Suprapubic skin (tissue), 4 donors: ENCODE measurements at places on chromosomes 4 and X.

GRCh38 chrX:45806410-45807121 is 605.9 kb upstream of the DIPK2B start:
- DNase-seq = no peak

DNA sequence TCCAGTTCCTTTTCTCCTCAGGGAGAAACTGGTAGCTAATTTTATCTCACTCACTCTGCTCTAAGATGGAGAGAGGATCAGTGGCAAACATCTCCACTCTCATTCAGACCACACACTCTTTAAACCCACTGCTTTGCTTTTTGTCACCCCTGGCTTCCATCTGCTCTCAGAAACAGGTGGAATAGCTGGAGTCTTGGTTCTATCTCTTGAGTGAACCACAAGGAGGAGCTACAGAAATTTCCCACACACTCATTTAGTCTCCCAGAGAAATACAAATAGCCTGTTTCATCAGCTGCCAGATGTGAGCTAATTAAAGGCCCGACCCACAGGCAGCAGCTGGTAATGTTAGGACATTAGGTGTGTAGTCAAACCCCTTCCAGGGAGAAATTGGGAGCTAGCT is 96.6 kb downstream of the STPG2 start:
- DNase-seq = no peak

GRCh38 chrX:134294548-134294947 is 57.6 kb downstream of the CCDC160 start:
- DNase-seq = no peak

- no peak for DNase-seq
Measured at GRCh38 chrX:8748855-8749254, 16.9 kb upstream of the ANOS1 start.

DNA sequence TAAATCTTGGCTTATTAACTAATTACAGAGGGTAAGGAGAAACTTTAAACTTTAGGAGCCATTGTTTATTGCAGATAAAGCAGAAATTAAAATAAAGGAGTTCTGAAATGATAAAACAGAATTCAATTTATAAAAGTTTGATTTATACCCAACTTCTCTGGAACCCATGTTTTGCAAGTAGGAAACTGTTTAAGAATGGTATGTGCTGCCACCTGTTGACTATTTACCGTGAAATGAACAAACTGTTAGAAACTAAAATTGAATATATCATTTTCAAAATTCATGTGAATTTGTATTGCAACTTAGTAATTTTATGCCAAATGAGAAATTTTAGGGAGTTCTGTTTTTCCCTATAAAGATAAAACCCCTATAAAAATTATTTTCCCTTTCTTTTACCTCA is 11.0 kb upstream of the TBC1D8B start:
- DNase-seq = no peak

DNA sequence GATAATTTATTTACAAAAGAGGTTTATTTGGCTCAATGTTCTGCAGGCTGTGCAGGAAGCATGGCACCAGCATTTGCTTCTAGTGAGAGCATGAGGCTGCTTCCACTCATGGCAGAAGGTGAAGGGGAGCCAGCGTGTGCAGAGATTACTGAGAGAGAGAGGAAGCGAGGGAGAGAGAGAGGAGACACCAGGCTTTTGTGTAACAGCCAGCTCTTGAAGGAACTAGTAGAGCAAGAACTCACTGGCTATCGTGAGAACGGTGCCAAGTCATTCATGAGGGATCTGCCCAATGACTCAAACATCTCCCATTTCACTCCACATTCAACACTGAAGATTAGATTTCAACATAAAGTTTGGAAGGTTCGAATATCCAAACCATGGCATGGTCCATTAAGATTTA is 12.7 kb downstream of the GUCY1A1 start:
- DNase-seq = peak; percentile 57

DNA sequence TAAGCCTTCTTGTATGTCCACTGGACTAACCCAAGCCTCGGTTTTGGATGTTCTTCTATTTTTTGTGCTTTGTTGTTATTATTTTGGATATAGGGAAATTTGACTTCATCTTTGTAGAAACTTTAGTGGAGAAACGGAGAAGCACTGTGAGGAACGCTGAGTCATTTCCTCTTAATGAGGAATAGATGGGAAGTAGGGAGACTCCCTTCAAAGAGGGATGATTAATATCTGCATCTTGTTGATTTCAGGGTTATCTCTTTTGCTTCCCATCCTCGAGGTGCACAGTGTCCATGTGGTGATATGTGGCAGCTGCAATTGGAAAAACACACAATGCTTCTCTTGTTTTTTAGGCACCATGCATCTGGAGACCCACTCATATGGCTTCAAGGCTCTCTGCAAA is 1147.9 kb downstream of the NLGN4X start:
- DNase-seq = no peak

DNA sequence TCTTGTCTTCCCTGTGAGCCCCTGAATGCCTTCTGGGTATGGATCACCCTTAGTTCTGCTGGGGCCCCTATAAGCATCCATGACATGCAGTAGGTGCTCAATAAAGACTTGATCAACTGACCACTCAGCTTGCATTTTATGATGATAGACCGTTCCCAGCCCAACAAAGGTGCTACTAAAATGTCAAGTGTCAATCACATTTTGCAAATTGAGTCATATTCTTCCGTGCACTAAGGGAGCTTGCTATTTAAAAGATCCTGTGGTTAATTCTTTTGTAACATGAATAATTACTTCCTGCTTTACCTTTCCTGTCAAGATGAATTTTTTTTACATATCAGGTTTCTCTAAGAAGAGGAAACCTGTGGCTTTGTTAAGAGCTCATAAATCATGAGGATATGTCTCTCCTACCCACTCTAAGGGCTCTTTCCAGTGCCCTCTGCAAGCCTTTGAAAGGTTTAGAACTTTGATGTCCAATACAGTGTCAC is 47.6 kb downstream of the SH3KBP1 start:
- no peak for DNase-seq

DNA sequence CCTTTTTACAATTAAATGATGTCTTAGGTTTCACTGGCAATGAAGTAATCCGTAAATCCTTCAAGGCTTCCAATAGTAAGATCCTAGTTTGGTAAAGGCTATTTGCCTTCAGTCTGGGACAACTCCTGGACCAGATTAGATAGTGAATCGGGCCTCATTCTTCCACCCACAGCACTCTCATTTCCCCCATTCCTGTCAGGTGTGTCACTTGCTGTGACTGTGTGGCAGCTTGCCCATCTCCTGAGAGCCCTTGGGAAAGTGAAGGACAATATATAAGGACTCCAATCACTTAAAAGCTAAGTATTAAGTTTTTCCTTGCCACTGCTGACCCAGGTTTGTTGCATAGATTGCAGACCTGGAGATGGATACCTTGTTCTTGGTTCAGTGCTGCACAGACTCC is 3.3 kb upstream of the GASK1B start:
- no peak for DNase-seq

DNA sequence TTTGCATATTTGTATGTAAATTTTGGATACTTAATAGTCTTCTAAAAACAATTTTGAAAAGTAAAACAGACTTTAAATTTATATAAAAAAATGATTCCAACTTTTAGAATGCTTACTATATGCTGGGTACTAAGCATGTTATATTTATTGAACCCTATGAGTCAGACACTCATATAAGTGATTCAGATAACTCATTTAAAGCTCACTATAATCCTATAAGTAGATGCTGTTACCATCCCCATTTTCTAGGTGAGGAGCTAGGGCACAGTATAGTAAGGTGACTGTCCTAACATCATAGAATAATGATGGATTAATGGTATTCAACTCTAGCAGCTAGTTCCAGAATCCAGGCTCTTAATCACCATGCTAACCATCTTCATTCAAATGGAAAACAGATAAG is 877.0 kb upstream of the GRID2 start:
- no peak for DNase-seq

- DNase-seq = no peak
Measured at GRCh38 chr4:113636438-113636818, 125.1 kb downstream of the CAMK2D start.
